ENCODE measurements at places on chromosomes 6 and 20.

DNA sequence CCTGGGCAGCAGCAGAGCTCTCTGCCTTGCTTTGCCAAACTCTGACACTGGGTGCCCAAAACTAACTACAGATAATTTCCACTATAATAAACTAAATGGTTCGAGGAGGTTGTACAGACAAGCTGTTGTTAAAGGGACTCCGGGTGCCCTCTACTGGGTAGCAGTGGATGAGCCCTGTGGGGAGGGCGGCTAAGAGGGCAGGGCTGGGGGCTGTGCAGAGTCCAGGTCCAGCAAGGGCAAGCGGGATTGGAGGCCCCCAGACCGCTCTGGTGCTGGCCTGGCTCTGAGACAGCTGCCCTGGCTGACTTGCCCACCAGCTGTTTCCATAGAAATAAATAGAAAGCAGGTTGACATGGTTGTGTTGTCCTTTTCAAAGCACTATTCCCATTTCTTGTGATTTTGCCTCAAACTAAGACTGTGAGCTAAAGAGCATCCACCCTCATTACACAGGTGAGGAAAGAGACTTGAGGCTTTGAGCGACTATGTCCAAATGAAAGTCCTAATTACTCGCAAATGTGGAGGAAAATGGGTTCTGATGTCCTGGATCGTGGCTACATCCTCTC lies 167.6 kb upstream of the CST7 start:
- DNase-seq = peak; percentile 18

GRCh38 chr20:48017509-48017908 lies 232.2 kb upstream of the SULF2 start:
- DNase-seq = no peak

- DNase-seq = no peak
These were observed 44.1 kb upstream of the ATXN1 start for GRCh38 chr6:16805243-16805950.

DNA sequence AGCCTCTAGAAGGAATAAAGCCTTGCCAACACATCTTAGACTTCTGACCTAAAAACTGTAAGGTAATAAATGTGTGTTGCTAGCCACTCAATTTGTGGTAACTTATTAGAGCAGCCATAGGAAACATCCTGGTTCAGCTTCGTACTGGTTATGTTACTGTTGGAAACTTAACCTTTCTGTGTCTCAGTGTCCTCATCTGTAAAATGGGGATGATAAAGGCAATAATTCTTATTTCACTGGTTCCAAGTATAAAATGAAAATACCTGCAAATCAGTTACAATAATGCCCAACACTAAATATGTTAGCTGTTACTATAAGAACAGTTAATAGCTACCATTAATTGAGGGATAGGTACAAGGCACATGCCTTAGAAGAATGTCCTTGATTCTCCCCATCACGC lies 14.3 kb upstream of the RBPJL start:
- DNase-seq = no peak
